ENCODE measurements at places on chromosomes 7 and 10.

- DNase-seq = no peak
Observed at GRCh38 chr7:51138123-51139085, 178.2 kb downstream of the COBL start.

DNA sequence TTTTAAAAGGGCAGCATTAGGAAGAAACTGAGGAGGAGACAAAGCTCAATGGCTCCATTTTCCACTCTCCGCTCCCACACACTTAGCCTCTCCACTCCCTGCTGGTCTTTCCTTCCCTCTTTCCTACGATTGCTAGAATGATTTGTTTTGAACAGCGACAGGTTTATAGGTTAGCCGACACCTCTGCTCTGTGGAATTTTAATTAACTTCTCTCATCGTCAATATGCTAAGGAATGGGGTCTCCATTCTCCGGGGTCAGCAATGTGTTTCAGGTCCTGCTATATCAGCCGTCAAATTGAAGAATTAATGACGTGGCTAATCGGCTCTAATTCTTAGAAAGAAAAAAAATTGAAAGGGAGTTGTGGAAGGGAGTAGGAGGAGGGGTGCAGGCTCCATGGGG is 28.9 kb downstream of the FBXW4 start:
- no peak for DNase-seq

DNA sequence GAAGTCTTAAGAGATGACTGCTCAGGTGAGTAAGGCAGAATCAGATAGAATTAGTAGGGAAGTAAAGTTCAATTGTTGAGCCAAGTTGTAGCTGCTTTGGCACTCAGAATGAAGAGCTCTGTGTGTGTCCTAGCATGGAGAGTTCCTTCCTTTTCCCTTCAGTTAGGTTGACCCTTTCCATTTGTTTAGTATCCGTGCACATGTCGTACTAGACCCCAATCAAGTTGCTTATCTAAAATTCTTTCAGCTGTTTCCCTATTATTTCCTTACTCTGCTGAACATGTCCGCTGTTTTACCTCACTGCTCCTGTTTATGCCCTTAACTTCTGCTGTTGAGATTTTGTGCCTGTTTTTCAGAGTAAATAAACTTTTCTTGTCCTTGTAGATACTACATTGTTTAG is 13.3 kb downstream of the ZNF655 start:
- no peak for DNase-seq

- DNase-seq = no peak
Observed at GRCh38 chr7:100765250-100765649, 31.9 kb downstream of the ZAN start.

DNA sequence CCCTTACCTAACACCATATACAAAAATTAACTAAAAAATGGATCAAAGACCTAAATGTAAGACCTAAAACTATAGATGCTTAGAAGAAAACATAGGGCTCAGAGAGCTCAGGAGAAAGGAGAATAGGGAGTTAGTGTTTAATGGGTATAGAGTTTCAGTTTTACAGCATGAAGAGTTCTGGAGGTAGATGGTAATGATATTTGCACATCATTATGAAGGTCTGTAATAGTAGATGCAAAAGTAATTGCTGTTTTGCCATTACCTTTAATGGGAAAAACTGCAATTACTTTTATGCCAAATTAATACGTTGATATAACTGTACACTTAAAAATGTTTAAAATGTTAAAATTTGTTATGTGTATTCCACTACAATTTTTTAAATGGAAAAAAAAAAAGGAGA is 39.2 kb upstream of the NANOS1 start:
- DNase-seq = no peak

DNA sequence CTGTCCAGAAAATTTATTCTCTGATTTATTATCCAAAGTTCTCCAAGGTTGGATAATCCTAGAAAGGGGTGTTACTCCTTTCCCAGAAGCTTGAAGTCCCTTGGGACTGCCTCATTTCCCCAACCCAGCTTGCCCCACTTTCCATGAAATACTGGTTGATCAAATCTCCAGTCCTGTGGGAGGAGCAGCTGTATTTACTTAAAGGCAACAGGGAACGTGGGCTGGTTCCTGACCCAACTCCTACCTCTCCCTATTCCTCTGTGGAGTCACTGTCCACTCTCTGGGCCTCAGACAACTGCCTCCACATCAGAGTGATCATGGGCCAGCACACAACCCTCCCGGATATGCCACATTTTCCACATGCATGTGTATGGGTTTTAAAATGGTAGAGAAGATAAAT is 166.2 kb upstream of the PRR15 start:
- no peak for DNase-seq

DNA sequence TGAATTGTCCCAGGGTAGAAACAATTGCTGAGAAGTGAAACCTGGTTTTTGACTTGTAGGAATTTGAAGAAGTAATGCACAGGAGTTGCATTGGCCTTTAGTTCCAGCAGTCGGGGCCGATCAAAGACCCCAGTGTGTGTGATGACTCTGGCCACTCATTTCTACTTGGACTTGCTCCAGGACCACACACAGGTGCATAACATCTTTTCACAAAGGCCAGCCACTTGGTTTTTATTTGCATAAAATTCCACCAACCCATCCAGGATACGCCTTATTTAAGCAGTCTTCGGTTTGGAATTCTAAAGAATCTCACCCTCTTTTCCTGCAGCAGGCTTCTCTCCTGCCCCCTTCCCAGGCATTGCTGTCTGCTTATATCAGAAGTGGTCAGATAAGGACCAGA is 162.0 kb upstream of the HABP2 start:
- no peak for DNase-seq

DNA sequence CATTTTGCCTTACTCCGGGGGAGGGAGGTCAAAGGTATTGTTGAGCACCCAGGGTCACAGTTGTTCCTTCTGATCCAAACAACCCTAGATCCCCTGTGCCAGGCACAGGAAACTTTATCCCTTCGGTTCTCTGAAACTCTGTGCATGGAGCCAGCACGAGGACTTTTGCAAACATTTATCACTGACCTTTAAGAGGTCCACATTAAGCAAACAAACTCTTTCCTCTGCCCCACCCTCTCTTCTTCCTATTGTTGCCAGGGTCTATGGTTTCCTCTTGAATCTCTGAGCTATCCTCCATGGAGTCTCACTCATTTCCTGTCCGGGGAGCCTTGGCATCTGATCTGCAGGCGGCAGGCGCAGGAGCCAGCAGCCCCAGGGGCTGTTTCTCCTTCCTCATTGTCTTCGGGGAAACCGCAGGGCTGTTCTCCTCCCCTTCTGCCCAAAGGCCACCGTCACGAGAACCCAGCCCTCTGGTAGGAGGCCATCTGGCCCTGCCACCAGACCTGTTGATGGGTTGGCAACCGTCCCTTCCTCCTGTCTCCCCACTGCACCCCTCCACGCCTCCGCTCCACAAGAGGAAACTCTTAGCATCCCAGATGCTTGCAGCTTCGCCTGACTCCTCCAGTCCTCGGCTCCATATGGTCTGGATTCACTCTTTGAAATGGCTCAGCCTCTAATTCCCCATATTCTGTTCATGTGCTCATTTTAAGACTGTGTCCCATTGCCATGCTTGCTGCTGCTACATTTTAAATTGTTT is 327.3 kb upstream of the NRP1 start:
- DNase-seq = peak; percentile 30

- DNase-seq = no peak
Observed at GRCh38 chr7:150314639-150315239, 8.4 kb upstream of the LRRC61 start.

DNA sequence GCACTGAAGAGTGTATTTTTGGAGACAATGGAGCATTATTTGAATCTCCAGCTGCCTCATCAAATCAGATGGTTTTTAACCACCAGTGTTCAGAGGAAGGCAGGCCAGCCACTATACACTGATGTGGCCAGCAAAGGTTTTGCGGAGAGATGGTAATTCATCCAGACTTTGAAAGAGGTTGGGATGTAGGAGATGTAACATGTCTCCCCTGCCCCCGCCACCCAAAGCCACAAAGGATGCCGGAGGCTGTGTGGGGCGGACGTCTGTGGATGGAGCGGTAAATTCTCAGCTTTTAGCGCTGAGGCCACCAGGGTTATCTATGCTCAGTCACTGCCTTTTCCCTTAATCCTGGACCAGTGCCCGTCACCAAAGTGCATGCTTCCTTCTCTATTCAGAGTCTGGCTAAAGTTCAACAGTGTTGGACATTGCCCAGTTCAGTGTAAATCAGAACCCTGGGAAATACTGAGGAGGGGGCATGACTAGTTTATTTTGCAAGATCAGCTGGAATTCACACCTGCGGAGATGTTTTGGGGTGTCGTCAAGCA is 3.7 kb upstream of the TRIP6 start:
- DNase-seq = no peak

DNA sequence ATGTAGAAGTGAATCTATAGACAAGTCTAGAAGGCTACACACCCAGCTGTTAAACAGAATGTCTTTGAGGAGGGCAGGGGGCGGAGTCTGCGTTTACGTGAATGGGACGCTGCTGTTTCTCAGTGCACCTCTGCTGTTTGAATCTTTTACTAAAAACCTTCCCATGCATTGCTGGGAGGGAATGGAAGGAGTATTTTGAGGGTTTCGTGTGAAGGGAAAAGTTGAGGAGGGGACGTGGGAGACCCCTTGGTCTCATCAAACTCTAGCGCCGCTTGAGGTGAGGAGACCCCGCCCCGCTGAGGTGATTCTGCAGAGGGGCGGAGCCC is 492 bp upstream of the VCL start:
- DNase-seq = no peak

GRCh38 chr10:13231190-13231589 is 3.0 kb downstream of the UCMA start:
- no peak for DNase-seq

GRCh38 chr7:77727527-77727926 is 31.3 kb downstream of the RSBN1L start:
- DNase-seq = no peak

Measured in H54 (cell line).